ENCODE measurements at places on chromosomes 12 and 14.
A peak's percentile ranks its signal among the peaks of the same experiment; 100 is the strongest.

DNA sequence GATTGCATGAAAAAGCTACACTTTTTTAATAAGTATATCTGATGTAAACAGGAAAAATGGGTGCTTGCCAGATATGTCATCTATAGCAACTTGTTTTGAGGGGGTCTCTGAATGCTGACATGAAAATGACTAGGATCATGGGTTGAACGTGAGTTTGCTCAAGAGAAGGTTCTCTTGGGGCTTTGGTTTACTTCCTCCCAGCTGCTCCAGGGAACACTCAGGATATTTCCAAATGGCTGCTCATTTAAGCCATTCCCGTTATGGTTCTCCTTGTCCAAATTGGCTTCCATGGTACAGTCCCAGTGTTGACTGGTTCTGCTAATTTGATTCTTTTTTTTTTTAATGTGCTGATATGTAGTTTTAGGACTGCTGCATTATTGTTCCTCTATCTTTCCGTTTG, 118.3 kb downstream of the ETV6 start:
- DNase-seq: no peak

- DNase-seq: no peak
Observed at GRCh38 chr12:69910694-69911093, 85.7 kb downstream of the MYRFL start.

DNA sequence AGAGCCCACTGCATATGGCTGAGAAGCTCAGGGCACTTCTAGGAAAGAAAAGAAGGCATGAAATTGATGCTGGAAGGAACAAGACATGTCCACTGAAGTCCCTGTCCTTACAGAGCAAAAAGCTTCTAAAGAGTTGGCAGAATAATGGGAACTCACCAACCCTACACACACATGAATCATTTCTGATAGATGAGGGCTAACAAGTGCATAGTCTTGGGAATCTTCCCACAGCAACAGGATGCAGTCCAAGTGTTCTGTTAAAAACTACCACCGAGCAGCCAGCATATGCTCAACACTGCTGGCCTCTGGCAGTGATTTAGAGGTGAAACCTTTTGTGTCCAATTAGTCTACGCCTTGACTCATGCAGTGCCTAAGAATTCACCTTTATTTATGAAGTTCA, 44.8 kb downstream of the RHOJ start:
- no peak for DNase-seq

GRCh38 chr12:10354502-10354901, 35.3 kb downstream of the KLRK1 start:
- DNase-seq: no peak

- peak; percentile 42 for DNase-seq
Observed at GRCh38 chr12:42186793-42187192, 42.1 kb upstream of the GXYLT1 start.

DNA sequence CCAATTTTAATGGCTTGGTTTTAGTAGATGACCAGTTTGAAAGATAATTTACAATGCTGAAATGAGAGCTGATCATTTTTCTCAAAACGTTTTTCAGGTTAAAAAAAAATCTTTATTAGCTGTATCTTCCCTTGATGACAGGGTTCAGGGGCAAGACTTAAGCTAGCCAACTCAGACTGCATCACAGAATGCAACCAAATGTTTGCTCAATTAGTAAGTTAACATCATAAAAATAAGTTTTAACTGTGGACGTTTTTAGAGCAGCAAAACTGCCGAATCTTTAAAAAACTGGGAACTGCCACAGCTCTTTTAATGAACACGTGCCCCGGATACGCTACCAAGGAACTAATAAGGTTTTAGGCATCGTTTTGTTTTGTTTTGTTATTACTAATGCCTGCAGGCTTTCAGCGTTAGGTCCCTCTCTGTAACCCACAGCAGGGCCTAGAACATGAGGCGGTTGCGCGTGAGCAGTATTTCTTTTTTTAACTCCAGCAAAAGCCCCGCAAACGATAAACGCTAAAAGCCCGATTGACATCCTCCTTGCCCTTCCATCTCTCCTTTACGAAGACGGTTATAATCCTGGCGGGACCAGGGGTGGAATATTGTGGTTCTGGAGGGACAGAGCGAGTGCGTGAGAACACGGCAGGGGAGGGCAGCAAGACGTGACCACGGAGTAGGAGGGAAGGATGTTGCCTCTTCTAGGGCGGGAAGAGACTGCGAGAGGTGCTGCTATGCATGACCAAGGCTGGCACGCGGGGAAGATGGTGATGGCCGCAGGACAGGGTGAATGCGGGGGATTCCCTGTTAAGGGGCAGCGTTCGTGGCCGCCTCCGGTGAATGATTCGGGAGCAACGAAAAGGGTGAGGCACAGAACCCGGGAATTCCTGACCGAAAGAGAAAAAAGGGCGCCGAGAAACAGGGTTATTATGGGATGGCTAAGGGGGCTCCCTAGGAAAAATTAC, 652 bp downstream of the SUPT16H start:
- peak; percentile 62 for DNase-seq

GRCh38 chr14:52427460-52427859, 113.3 kb downstream of the PTGER2 start:
- DNase-seq: no peak

DNA sequence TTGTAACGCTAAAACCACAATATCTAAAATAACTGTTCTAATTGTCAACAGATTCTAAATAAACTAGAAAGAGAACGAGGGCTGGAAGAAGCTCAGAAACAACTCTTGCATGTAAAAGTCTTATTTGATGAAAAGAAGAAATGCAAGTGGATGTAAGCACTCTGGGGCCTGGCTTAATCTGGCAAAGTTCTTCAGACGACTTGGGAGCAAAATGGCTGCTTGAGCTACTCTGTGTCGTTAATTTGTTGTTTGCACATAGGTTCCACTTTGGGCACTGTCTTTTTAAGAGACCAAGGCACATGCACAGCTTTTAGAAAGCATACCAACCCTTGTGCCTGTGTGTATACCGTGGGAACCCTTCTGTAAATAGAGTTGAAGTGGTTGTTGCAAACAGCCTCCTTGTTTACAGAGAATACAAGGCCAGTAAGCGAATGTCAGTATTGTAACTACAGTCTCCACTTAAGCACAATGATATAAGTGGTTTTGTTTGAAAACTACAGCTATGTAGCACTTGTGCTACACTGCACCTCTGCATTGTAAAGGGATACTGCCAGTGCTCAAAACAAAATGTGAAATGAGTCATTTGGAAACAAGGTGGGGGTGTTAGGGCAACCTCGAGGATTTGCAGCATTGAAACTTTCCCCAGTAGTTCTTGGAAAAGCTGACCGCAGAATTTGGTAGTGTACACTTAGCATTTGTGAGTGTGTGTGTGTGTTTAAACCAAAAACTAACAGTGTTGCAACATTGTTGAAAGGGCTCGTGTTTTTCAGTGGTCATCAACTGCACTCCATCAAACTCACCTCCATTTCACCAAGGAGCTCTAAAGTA, 154.3 kb downstream of the CEP83 start:
- no peak for DNase-seq

GRCh38 chr14:104657101-104657524, 32.3 kb upstream of the INF2 start:
- DNase-seq: peak; percentile 94

Measured in B cell (primary cell).